ENCODE measurements at places on chromosomes 5 and 9. TPM values are rescaled to one million over a fixed set of nuclear protein-coding genes. Genes with fewer than 3 reads are reported as not detected.

GLDC gene
- not detected for total RNA-seq

HRCT1 gene
- total RNA-seq = not detected

PCDHAC2 gene
- total RNA-seq = 16.8 TPM

NUP188 gene
- total RNA-seq = 25.8 TPM

BHMT2 gene
- not detected for total RNA-seq

FABP6 gene
- total RNA-seq = not detected

PFN3 gene
- not detected for total RNA-seq

DNAJA1 gene
- total RNA-seq = 27.3 TPM

GPR21 gene
- total RNA-seq = 1.3 TPM

C5orf52 gene
- not detected for total RNA-seq

FEM1C gene
- 11.8 TPM for total RNA-seq

TAF11L5 gene
- total RNA-seq = not detected

SAXO1 gene
- not detected for total RNA-seq

PTGER4 gene
- 6.1 TPM for total RNA-seq
